Stimulated activated CD4-positive, alpha-beta T cell treated with anti-CD3 and anti-CD28 coated beads, Interleukin-2, amount 100 ng/mL, for 4 hours (primary cell): ENCODE measurements at places on chromosomes 5 and 9.

GRCh38 chr5:134138416-134139376 lies 24.2 kb downstream of the TCF7 start:
- peak; percentile 59 for DNase-seq

- no peak for DNase-seq
Measured at GRCh38 chr5:74155501-74155900, 485.0 kb downstream of the ENC1 start.

DNA sequence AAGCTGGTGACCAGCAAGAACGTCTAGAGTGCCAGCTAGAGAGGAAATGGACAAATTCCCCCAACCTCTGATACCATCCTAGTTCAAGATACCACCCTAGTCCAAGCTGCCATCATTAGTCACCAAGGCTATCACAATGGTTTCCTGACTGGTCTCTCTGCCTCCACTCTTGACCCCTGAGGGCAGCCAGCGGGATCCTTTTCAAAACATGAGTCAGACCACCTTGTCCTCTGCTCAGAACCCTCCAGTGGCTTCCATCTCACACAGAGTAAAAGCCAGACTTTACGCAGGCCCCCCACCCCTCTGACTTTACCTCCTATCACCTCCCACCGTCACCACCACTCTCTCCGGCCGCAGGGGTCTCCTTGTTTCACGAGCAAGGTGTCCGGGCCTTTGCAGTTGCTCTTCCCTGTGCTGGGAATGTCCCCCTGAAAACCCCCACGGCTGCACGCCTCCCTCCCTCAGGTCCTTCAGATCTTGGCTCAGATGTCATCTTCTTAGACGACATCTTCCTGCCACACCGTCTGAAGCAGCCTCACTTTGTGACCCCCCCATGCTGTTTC lies 42.2 kb upstream of the FBXW11 start:
- DNase-seq, result no peak

- no peak for DNase-seq
Measured at GRCh38 chr5:5739490-5739945, 317.0 kb downstream of the ICE1 start.
